ENCODE measurements at places on chromosomes 4 and X.

DNA sequence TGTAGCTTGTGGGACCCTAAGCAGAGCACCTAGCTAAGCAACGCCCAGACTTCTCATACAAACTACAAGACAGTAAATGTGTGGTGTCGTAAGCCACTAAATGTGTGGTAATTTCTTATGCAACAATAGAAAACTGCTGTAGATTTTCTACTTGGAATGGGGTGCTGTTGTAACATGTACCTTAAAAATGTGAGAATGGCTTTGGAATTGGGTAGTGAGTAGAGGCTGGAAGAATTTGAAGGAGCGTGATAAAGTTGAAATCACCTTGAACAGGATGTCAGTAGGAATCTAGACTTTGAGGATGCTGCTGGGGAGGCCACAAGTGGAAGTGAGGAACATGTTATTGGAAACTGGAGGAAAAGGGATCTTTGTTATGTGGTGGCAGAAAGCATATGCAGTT lies 43.2 kb upstream of the FUNDC1 start:
- no peak for DNase-seq

DNA sequence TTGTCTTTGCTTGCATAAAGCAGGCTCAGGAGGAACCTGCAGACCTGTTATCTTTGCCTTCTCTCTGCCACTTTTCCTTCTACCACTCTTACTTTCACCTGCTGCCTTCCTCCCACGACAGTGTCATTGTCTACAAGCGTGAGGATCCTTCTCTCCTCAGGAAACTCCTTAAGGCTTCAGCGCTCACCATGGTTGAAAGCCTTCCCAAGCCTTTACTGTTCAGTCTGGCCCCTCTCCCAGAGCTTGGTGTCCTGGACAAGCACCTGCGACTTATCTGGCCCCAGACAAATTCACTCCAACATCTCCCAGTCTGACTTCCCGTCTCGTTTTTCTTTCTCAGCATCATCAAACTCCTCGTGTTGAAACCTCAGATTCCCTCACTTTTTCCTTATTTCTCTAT lies 31.0 kb downstream of the CC2D2A start:
- no peak for DNase-seq

GRCh38 chrX:37474478-37474877 lies 97.0 kb upstream of the LANCL3 start:
- DNase-seq, result no peak

DNA sequence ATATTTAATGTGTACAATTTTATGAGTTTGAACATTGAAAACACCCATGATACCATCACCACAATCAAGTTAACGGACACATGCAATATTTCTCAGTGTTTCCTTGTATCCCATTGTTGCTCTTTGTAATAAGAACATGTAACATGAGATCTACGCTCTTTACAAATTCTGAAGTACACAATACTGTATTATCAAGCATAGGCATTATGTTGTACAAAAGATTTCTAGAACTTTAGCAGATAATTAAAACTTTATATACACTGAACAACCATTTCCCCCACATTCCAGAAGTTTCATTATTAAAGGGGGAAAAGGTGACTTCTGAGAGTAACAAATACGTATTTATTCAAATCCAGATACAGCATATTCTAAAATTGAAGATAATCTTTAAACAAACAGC lies 114.5 kb downstream of the SLC10A7 start:
- no peak for DNase-seq

GRCh38 chrX:136750364-136750763 lies 30.4 kb downstream of the ARHGEF6 start:
- DNase-seq, result no peak

DNA sequence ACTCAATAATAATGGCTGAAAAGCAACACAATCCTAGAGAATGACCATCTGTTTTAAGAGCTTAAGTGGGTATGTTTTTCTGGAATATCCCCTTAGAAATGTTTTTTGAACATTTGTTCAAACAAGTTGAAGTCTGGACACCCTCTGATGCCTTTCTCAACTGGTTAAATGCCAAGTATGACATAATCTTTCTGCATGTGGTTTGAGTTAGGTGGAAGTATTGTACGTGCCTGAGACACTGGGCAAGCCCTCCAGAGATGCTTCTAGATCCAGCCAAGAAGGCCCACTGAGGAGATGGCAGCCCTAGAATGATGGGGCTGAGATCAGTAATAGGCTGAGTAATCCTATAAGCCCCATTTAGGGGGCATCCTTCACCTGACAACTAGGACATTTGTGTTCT lies 493.1 kb downstream of the MAGEE1 start:
- DNase-seq, result no peak

GRCh38 chr4:185956544-185956940 lies 112.4 kb upstream of the TLR3 start:
- no peak for DNase-seq

GRCh38 chr4:99868126-99868596 lies 26.1 kb downstream of the LAMTOR3 start:
- no peak for DNase-seq

- no peak for DNase-seq
Measured at GRCh38 chrX:119072744-119073143, at the start of gene CT47C1. TSS of gene CT47C1 (plus strand) at chrX:119072993. CDS start at chrX:119073226, 233 bp downstream.

DNA sequence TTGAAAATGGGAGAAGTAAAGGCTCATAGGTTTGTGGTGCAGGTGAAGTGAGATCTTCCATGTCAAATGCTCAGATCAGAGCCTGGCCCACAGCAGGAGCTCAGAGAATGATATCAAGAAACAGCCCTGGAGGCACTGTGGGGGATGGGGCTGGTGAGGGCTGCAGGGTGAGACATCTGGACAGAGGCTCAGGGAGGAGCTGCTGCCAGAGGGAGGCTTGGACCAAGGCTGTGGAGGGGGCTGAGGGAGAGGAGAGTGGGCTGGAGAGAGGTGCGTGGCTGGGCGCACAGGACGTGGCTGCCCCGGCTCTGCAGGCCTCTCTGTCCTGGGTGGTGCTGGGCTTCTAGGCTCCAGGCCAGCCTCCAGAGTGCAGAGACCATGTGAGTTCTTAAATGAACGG lies 5.6 kb downstream of the SORCS2 start:
- DNase-seq, result no peak

- no peak for DNase-seq
Measured at GRCh38 chr4:119103263-119103662, 32.4 kb upstream of the MYOZ2 start.

GRCh38 chrX:48891402-48892288 lies 5.9 kb downstream of the TIMM17B start:
- peak; percentile 85 for DNase-seq

DNA sequence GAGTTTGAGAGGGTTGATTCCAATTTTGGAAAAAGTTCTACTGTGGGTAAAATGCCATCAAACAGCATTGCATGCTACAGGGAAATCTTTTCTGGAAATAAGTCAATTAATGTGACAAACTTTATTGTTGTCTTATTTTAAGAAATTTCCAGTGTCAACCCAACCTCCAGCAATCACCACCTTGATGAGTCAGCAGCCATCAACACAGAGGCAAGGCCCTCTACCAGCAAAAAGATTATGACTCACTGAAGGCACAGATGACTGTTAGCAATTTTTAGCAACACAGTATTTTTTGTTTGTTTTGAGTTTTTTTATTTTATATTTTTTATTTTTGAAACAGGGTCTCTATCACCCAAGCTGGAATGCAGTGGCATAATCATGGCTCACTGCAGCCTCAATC lies 165.4 kb upstream of the C1QTNF7 start:
- no peak for DNase-seq

DNA sequence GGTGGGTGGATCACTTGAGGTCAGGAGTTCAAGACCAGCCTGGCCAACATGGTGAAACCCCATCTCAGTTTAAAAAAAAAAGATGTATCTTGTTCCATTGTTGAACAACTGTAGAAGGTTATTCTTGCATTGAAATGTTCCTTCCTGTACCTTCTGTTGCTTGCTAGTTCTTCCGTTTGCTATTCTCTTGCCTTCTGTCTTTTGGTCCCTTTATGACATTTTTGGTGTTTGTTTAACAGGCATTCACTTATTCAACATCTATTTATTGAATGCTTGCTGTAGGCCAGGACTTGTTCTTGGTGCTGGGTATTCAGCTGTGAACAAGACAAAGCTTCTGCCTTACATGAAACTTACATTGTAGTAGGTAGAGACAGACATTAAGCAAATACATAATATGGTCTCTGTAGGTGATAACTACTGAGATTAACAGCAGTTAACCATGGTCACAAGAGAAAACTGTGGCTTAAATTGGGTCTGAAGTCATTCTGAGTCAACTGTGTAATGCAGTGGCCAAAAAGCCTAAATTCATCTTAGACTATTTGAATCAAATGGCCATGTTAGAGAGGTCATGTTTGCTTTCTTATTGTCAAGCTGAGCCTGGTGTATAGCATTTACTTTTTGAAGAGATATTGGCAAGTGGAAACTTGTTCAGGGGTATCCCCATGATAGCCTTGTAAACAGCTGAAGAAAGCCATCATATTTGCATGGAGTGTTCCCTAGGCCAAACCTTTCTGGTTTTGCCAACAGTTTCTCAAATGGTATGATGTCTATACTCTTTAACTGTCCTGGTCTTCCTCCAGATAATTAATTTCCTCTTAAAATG lies 35.6 kb downstream of the GAB1 start:
- no peak for DNase-seq

DNA sequence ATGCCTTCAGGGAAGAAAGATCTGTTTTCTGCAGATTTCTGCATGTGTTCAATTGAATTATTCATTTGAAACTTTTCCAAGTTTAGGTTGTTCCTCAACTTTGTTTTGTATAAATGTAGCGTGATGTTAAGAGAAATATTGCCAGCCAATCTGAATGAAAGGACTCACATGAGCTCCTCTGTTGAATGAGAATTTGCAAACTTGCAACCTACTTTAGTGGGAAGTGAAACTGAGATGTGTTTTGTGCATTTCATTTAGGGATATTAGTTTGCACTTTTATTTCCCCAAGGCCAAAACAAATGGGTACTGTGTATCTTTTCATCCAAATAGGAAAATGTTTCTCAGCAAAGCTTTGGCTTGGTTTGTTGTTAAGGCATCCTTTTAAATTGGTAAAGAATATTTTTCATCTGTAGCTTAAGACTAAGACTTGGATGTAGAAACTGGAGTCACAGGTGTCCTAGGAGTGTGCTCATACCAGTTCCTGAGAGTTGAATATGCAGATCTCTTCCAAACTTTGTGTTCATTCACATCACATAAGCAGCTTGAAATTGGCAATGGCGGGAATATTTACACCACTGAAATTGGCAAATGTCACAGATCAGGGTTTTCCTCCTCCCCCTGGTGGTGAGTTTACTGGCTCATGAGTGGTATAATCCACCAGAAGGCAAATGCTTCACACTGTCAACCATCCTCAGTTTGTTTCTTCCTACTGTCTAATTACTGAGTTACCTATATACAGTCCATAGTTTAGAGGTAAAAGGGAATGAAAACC lies 193.6 kb upstream of the BANK1 start:
- no peak for DNase-seq
